H7 (cell line): ENCODE measurements at places on chromosomes 7 and 10. TPM values are rescaled to one million over a fixed set of nuclear protein-coding genes. Genes with fewer than 3 reads are reported as not detected.

Gene CD36
- total RNA-seq = under 0.01 TPM in 1 of 2 replicates, not detected in the other

Gene ODAD2
- total RNA-seq = 6.7 and 7.6 TPM in 2 replicates

Gene TFPI2
- 4.8 and 8.1 TPM in 2 replicates for total RNA-seq

Gene BLOC1S2
- 42.5 and 45.8 TPM in 2 replicates for total RNA-seq

Gene PNLIPRP2
- total RNA-seq = not detected in 2 replicates

Gene MYL7
- 1.4 and 4.7 TPM in 2 replicates for total RNA-seq

Gene AS3MT
- total RNA-seq = 10.7 and 14.5 TPM in 2 replicates

Gene STK32C
- 24.9 and 31.4 TPM in 2 replicates for total RNA-seq

Gene SLC29A4
- 15.7 and 16.5 TPM in 2 replicates for total RNA-seq

Gene MKI67
- 17.1 and 34.4 TPM in 2 replicates for total RNA-seq

Gene ZP3
- total RNA-seq = 5.3 and 6.9 TPM in 2 replicates

Gene MMP21
- total RNA-seq = not detected in 2 replicates

Gene GPRIN2
- 4.3 and 4.7 TPM in 2 replicates for total RNA-seq

Gene ANXA8L1
- total RNA-seq = not detected in 2 replicates
